Fibroblast of skin of scalp (primary cell): ENCODE measurements at places on chromosomes 4 and X.

GRCh38 chr4:39324897-39325613, 41.1 kb downstream of the RFC1 start:
- DNase-seq, result no peak

DNA sequence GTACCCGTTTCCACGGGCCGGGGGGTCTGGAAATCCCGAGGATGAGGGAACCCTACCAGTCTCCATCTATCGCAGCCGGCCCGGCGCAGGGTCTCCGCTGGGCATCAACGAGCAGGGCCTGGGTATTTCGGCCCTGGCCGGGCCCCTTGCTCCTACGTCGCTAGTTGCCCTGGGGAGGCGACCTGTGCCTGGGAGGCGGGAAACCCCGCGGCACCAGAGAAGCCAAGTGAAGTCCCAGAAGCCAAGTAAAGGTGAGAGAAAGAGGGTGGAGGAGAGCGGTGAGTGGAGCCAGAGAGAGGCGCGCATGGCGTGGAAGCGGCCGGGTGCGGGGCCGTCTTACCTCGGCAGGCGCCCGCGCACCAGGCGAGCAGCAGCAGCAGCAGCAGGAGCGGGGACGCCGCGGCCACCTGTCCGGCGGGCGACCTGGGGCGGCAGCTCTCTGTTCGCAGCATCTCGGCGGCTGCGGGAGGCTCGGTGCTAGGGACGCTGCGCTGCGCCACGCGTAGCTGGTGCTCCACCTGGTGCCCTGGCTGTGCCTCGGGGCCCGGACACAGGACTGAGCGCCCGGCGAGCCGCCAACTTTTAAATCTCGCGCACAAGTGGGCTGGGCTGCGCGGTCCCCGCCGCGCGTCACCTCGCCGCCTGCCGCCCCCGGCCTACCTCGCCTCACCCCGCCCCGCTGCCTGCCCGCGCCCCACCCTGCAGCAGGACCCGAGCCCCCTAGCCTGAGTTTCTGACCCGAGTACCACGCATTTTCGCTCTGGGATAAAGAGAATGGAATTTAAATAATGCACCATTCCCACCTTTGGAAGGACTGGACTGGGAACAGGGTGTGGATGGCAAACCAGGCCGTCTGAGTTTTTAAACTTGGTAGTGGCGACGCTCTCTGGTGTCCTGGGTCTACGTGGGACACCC, at the start of gene NMU:
Gene NMU, minus strand, starts transcription at position 558 of the 915 bp plus-strand sequence. Its CDS starts 106 bp downstream, at position 452.
- DNase-seq, result peak; percentile 3

DNA sequence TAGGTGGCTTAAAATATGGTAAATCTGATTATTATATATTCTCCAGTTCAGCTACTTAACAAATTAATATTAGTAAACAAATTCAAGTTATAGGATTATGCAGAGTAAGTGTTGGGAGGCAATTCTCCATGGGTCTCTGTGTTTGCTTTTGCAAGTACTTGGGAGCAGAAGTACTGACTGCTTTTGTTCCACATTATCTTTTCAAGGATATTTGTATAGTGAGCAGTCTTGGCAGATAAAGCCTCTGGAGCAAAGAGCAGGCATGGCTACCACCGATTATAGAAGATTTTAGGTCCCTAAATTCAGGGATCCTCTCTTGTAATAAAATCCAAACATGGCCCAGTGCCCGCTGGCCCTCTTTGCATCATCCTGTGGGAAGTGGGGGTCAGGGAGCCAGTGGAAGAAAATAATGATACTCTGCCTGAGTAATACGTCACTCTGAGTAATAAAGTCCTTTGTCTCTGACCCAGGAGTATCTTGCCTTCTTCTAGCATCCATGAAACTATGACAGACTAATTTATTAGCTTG, 23.2 kb downstream of the NDNF start:
- no peak for DNase-seq

DNA sequence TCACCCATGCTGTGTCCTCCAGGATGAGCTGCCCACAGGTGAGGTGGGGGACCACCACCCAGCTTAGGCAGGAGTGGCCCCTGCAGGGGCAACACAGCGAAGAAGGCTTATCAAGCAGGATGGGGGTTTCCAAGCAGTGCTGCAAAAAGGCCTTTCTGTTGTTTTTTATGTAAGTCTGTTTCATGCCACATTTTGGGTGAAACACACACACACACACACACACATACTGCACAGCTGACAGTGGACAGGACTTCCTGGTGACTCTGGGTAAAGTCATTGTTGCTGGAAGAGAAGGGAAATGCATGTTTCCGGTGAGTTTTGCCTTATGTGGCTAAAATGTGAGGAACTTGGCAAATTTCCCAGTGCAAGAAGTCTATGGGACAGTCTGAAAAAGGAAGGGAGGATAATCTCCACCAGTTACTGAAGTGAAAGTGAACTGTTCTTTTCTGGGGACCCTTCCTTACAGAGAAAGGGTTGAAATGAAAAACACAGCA, 119.2 kb downstream of the IRF2 start:
- DNase-seq, result peak; percentile 90

DNA sequence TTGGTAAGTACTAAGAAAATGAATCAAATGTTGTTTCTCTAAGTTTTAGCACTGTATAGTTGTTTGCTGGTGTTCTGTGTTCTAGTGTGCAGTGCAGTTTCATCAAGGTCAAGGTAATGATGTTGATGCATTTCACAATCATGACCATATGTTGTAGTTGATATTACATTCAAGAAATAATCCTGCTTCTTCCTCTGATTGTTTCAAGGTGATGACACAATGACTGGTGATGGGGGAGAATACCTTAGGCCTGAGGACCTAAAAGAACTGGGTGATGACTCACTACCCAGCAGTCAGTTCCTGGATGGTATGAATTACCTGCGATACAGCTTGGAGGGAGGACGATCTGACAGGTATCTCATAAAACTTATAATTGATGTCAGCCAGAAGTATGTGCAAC, 261.6 kb downstream of the ANK2 start:
- no peak for DNase-seq

DNA sequence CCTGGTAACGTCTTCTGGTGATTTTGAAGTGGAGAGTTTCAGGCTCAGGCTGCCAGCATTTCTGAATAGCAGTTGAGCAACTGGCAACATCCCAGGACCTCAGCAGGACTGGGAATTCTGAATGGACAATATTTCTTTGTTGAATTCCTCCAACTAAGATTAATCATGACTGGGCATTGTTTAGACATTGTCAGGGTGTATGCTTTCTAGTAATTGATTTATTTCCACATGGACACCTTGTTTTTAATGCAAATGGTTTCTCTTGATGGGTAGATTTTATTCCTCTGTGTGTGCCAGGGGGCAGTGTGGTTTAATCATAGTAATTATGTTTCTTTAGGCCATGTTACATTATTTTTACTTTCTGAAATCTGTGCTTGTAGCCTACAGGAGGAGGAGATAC, 1004.7 kb upstream of the LCORL start:
- no peak for DNase-seq
